Fibroblast of skin of scalp (primary cell): ENCODE measurements at places on chromosomes 13 and 19.

DNA sequence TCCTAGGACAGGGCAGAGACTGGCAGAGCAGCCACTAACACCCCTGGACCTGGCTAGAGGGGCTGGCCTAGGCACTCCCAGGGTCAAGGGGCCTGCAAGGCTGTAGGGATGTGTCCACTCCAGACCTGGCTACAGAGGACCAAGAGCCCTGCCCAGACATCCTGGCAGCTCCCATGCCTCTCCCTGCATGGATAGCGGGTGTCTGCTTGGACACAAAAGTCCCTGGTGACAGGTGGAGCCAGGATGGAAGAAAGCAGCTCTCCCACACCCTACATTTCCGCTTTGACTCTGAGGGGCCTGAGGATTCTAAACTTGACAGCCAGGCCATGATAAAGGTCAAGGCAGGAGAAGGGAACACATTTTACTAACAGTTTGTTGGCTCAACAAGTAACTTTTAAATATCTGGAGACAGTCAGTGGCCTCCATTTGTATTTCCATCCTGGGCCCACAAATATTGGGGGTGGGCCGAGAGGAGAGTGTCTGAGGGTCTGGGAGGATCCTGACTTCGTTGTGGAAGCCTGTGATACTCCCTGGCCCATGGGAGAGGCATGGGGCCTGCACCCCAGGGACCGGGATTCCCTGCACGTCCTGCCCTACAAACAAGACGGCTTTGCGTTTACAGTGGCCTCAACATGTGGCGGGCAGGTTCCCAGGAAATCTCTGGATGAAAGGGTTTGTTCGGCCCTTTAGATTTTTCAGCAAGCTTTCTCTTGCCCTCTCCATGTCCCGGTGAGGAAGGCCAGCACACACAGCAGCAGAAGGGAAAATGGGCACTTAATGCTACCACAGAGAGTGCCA is 19.8 kb upstream of the SLC7A9 start:
- DNase-seq = no peak

- DNase-seq = no peak
Measured at GRCh38 chr13:65555962-65556361, 1674.2 kb downstream of the PCDH9 start.

DNA sequence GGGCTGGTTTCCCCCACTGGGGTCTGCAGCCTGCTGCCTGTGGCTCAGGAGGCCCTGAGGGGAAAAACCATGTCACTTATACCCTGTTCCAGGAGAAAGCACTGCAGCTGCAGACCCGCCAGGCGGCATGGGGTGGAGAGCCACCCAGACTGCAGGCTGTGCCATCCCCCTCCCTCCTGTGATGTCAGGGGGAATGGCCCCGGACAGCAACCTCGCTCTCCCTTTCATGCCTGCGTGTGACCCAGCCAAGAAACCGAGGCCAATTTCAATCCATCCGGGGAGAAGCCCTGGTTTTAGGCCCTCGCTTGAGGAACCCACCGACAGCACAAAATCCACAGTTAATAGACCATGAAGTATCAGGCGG is 37.2 kb upstream of the MATK start:
- DNase-seq = no peak

- DNase-seq = peak; percentile 43
Measured at GRCh38 chr13:44273991-44274770, 99.4 kb upstream of the SERP2 start.
